ENCODE measurements at places on chromosomes 13 and 19. TPM values are rescaled to one million over a fixed set of nuclear protein-coding genes. Genes with fewer than 3 reads are reported as not detected.

GRCh38 chr19:44955505-44956439, 592 bp downstream of the CLPTM1 start:
- H3K4me3 ChIP-seq = peak overlapping the region; percentile 95
- H3K27ac ChIP-seq = peak overlapping the region; percentile 89
- H3K4me1 ChIP-seq = peaks cover 44% of the 10 kb centered on the region
- H3K27me3 ChIP-seq = no peaks in the 10 kb centered on the region

Gene ZNF491
- total RNA-seq = 1.4 TPM

Gene ZNF492
- total RNA-seq = 2.7 TPM

GRCh38 chr19:17255150-17255621, 9.4 kb downstream of the USHBP1 start:
- H3K27me3 ChIP-seq = no peaks in the 10 kb centered on the region
- no peaks in the 10 kb centered on the region for H3K36me3 ChIP-seq
- no peak overlapping the region for H3K27ac ChIP-seq
- H3K4me3 ChIP-seq = no peak overlapping the region
- no peak for DNase-seq

Gene RDH8
- total RNA-seq = not detected

Gene LRP3
- total RNA-seq = 0.08 TPM

Gene DIRAS1
- not detected for total RNA-seq

Gene SLC10A2
- total RNA-seq = not detected

DNA sequence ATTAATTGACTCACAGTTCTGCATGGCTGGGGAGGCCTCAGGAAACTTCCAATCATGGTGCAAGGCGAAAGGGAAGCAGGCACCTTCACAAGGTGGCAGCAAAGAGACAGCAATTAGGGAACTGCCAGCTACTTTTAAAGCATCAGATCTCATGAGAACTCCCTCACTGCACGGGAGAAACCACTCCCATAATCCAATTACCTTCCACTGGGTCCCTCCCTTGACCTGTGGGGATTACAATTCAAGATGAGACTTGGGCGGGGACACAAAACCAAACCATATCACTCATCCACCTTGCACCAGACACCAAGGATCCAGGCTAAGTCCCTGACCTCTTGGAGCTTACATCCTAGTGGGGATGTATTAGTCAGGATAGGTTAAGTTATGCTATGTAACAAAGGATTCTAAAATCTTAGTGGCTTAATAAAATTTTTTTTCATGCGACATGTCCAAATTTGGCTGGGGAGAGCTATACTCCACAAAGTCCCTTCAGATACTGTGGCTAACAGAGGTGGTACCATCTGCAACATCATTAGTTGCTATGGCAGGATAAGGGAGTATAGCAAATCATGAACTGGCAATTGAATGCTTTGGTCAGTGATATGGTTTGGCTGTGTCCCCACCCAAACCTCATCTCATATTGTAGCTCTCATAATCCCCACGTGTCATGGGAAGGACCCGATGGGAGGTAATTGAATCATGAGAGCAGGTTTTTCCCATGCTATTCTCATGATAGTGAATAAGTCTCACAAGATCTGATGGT, 8.3 kb upstream of the FAM187B start:
- H3K27me3 ChIP-seq = peaks cover 8% of the 10 kb centered on the region
- H3K36me3 ChIP-seq = peaks cover 18% of the 10 kb centered on the region
- no peak for DNase-seq
- no peak overlapping the region for H3K4me3 ChIP-seq
- peaks cover 26% of the 10 kb centered on the region for H3K4me1 ChIP-seq
- no peak overlapping the region for H3K27ac ChIP-seq

GRCh38 chr13:61884830-61885229, 469.2 kb upstream of the PCDH20 start:
- H3K4me1 ChIP-seq = no peaks in the 10 kb centered on the region
- H3K36me3 ChIP-seq = no peaks in the 10 kb centered on the region
- no peaks in the 10 kb centered on the region for H3K27me3 ChIP-seq
- no peak overlapping the region for H3K4me3 ChIP-seq

DNA sequence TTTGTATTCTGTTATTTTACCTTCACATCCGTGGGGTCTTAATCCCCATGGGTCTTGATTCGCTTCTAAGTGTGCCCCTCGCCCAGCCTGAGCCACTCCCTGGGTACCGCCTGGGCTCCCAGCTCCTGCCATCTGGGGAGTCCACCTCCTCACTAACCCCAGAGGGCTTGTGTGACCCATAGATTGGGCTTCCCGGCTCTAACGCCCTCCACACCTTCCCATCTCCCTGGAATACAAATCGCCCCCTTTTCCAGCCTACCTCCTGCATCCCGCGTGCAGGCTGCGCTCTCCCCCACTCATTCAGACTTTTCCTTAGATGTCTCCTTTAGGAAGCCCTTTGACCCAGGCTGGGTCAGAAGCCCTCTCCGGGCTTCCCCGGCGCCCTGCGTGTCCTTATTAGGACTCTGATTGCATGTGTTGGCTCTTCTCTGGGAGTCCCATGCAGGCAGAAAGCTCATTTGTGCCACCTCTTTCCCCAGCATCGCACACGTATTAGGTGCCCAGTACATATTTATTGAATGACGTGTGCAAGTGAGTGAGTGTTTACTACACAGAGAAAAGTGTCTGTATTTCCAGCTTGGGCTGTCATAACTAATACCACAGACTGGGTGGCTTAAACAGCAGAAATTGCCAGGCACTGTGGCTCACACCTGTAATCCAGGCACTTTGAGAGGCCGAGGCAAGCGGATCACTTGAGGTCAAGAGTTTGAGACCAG, 757 bp downstream of the CCDC124 start:
- H3K36me3 ChIP-seq = peaks cover 4% of the 10 kb centered on the region
- peak overlapping the region; percentile 93 for H3K4me3 ChIP-seq
- peak overlapping the region; percentile 97 for H3K27ac ChIP-seq
- no peak for DNase-seq

All from activated CD4-positive, alpha-beta T cell treated with anti-CD3 and anti-CD28 coated beads, Interleukin-2, amount 10 ng/mL, durations not matched to agents 7 days and 5 days (primary cell).